ENCODE measurements at places on chromosomes 7 and 10.

DNA sequence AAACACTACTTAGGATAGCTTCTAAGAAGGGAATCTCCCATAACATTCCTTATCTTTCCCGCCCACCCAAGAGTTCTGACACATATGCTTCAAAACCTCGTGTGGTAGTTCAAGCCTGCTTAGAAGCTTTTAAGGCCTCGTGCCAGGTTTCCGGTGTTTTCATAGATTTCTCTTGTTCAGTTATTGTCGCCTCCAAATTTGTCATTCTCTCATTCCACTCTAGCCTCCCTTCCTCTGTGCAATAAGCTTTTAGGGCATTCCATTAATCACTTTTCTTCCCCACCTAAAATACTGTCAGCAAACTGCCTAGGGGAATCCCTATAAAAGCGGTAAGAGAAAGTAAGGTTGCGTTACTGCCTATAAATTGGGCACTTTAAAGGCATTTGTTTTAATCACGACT, 718 bp upstream of the BPGM start:
- DNase-seq = no peak

- DNase-seq = peak; percentile 14
Observed at GRCh38 chr7:137801003-137801402, 45.8 kb downstream of the DGKI start.

- DNase-seq = no peak
Observed at GRCh38 chr10:96858706-96859050, 26.6 kb downstream of the LCOR start.

GRCh38 chr7:101767544-101767943, 49.9 kb upstream of the CUX1 start:
- no peak for DNase-seq

- no peak for DNase-seq
Observed at GRCh38 chr10:5965266-5965665, 12.1 kb downstream of the IL15RA start.

DNA sequence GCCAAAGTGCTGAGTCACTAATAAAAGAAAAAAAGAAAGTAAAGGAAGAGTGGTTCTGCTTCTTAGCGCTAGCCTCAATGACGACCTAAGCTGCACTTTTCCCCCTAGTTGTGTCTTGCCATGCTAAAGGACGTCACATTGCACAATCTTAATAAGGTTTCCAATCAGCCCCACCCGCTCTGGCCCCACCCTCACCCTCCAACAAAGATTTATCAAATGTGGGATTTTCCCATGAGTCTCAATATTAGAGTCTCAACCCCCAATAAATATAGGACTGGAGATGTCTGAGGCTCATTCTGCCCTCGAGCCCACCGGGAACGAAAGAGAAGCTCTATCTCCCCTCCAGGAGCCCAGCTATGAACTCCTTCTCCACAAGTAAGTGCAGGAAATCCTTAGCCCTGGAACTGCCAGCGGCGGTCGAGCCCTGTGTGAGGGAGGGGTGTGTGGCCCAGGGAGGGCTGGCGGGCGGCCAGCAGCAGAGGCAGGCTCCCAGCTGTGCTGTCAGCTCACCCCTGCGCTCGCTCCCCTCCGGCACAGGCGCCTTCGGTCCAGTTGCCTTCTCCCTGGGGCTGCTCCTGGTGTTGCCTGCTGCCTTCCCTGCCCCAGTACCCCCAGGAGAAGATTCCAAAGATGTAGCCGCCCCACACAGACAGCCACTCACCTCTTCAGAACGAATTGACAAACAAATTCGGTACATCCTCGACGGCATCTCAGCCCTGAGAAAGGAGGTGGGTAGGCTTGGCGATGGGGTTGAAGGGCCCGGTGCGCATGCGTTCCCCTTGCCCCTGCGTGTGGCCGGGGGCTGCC, at the start of gene IL6:
Gene IL6 (plus strand): TSS at position 294 of the 807 bp plus-strand sequence. CDS start 63 bp downstream, at position 357.
- DNase-seq = peak; percentile 85

DNA sequence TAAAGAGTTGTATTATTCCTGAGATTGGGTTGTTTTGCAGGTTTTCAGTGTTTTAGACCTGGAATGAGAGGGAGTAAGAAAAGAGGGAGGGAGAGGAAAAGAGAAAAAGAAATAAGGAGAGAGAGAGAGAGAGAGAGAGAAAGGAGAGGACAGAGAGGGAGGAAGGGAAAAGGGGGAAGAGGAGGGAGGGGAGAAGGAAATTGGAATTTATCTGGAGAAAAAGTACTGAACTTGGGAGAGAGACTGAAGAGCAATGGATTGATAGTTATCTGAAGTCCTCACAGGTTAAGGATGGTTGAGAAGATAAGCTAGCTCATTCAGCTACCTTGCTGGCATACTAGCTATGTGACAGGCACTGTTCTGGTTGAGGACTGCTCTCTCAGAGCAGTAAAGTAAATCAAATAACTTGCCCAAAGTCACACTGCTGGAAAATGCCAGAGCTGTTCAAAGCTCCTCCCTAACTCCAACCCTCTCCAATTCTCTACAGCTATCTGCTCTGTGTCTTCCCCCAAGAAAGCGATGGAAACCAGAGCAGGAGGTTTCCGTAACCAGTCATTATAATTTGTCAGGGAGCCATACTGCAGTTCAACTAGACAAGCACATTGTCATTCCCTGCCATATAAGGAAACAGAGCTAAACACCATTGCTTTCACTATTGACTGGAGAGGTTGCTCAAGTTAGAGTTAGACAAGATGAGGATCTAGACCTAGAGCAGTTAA, 10.7 kb downstream of the CALD1 start:
- no peak for DNase-seq

- DNase-seq = peak; percentile 82
Observed at GRCh38 chr7:31776616-31777015, 89.6 kb downstream of the PPP1R17 start.

GRCh38 chr10:123259791-123260190, 105.6 kb downstream of the BUB3 start:
- no peak for DNase-seq

- no peak for DNase-seq
Observed at GRCh38 chr7:86720306-86720705, 76.6 kb downstream of the GRM3 start.

DNA sequence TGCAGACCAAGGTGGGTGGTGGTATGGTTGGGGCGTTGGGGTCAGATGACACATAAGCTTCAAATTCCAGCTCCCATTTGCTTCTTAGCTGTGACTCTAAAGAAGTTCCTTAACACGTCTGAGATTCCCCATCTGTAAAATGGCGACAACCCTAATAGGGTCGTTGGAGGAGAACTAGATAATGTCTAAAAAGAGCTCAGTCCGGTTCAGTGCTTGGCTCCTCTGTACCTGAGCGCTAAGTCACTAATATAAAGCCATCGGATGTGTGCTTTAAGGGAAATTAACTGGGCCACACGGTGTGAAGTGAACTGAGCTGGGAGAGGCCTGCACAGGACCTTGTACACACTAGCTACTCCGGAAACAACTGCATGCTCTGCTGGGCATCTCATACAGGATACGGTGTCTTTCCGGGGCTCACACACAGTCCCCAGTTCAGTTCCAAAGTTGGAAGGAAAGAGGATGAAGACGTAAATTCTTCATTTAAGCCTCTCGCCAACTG, 476 bp upstream of the ZFYVE27 start:
- DNase-seq = no peak

- no peak for DNase-seq
Observed at GRCh38 chr10:88841316-88842111, 10.1 kb downstream of the ANKRD22 start.

DNA sequence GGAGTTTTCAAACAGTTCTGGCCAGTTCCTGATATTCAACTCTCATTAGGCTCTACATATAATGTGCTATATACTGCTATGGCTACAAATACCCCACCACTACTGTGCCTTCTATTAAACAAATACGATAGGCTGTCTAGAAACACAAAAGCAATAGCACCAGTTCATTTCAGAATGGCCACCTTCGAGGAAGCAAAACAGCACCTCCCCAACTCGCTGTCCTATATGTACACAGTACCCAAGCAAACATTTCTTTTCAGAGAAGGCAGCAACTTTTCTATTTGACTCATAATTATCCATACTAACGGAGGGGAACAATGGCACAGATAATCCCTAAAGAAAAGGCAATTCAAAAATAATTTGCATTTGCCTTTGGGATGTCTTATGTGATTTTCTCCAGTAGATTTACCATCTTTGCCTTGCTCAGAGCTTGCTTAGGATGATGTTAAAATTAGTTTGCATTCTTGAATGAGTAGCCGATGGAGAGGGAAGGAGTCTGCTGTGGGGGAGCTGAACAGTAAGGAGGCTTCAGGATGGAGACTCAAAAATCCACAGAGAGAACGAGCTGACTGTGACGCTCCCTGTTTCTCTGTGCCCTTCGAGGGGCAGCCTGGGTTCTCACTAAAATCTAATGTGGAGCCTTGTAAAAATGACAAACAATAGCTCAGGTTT, 218.7 kb downstream of the FANK1 start:
- no peak for DNase-seq

DNA sequence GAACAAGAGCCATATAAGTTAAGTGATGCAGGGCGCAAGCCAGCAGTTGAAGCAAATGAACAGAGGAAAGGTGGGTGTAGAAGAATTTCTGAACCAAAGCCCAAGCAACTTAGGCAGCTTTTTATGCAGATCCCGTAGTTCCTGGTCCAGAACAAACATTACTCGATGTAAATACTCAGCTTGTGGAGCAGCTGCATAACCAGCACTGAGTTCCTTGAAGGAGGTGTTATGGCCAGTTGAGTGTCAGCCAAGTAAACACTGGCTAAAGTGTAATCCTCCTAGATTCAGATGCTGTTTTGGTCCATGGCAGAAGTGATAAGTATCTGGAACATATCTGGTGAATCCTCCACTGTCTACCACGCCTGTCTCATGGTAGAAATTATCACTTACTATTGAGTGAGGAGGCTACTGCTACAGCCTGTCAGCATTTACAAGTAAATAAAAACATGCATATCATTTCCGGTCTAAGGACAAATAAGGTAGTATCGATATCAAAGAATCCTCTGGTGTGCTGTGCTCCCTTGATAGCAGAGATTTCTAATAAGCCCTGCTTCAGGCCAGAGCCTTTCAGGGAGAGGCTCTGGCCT, 213.9 kb downstream of the DYNC1I1 start:
- DNase-seq = no peak

DNA sequence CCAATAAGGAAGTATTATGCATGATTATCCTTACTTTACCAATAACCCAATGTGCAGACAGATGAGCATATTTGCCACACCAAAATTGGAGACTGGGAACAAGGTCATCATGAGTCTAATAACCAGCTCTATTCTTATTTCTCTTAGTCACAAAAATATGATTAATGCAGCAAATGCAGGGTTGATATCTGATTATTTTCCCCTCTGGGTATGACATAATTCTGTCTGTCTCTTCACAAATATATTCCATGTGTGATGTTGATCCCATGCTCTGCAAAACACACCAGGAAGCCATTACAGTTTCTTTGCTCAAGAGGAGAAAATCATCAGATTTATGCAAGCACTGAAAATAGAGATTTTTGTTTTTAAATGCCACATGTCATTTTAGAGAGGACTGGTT, 196.5 kb upstream of the DGKB start:
- DNase-seq = no peak

- peak; percentile 39 for DNase-seq
Observed at GRCh38 chr10:97499561-97500296, 1.0 kb downstream of the UBTD1 start.

GRCh38 chr10:28411136-28411460, 108.2 kb upstream of the MPP7 start:
- DNase-seq = no peak

GRCh38 chr7:32073533-32073932, 3.3 kb upstream of the PDE1C start:
- no peak for DNase-seq

DNA sequence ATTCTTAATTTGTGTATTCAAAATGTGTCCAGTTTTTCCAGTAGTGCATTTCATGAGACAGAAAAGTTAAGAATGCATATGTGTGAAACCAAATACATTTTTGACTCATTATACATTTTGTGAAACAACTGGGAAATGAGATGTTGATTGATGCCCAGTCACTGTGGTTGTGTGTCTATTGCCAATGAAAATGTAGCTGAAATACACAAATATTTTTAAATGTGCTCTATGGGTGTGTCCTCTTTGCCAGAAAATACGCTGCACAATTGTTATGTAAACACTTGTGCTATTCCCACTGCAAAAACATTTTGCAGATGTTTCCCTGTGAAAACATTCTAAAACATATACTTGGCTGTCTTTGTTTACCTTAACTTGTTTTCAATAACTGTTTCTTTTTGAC, 395.2 kb downstream of the TFEC start:
- no peak for DNase-seq

GRCh38 chr7:149664666-149665065, 108.7 kb downstream of the ZNF467 start:
- DNase-seq = no peak

- no peak for DNase-seq
Observed at GRCh38 chr7:118731854-118732253, 507.4 kb downstream of the ANKRD7 start.

GRCh38 chr10:100364175-100364574, 17.1 kb downstream of the SCD start:
- no peak for DNase-seq

DNA sequence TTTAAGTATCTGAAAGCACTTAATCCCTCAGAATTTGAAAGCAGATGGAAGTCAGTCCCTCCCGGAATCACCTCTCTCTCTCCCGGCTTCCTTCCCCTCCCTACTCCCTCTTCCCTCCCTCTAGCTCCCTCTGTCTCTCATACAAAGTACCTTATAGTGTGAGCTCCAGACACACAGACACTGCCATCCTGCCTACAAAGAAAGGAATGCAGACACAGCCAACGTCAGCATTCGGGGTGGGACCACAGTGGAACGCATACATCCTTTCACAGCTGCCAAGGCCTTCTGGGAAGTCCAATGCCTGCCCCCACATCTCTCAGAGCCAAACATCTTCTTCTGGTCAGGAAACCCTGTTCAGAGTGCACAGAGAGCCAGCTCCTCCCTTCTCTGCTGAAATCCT, 9.3 kb downstream of the NOD1 start:
- DNase-seq = peak; percentile 77

- no peak for DNase-seq
Observed at GRCh38 chr7:80224415-80224814, 89.8 kb downstream of the GNAI1 start.
